AG09309 (cell line): ENCODE measurements at places on chromosomes 13 and 19.

DNA sequence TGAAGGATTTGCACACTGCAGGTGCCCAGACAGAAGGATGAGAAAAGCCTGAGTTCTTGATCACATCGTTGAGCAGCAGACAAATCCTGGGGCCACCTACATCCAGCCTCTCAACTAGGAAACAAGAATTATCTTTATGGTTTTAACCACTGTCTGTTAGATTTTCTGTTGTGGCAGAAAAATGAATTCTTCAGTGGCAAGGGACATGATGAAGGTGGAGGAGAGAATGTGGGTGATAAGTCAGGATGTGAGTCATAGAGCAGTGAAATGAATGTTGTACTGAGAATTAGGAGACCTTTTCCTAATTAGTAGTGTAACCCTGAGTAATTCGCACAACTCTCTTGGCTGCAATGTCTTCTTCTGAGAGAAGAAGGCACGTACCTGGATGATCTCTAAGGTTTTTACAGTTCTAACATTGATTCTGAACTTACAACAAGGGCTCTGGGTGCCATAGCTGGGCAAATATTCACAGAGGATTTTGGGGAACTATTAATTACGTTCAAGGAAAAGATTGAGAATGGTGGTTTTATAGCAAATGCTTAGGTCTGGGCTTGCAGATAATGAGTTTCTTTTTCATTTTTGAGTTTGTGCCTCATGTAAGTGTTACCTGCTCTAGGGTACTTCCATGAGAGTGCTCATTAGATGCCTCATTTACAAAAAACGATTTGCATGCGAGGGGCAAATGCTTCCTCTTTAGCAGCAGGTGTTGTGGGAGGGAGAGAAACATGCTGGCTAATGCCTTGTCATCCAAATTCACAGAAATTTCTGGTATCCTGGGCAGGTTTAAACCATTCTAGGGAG, 111.0 kb upstream of the KL start:
- no peak for DNase-seq

- DNase-seq, result no peak
Observed at GRCh38 chr13:113144255-113144629, 14.2 kb upstream of the PROZ start.

GRCh38 chr13:22455036-22455435, 725.7 kb upstream of the SGCG start:
- DNase-seq, result no peak

DNA sequence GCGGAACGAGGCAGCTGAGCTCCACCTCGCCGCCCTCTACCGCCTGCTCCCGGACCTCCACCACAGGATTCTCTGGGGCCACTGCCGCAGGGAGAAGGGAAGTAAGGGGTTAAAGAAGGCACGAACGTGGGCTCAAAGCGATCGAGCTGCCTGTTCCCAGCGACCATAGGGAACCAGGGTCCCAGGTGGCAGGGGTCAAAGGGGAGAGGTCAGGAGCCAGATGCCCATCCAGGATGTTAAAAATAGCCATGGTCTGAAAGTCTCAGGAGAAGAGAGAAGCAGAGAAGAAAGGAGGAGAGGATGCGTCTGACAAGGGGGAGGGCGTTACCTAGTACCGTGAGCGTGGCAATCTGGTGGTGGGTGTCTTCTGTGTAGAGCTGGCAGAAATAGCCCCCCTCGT, 7.4 kb upstream of the ZNF428 start:
- DNase-seq, result no peak

GRCh38 chr19:33797802-33798671, 1.4 kb downstream of the KCTD15 start:
- DNase-seq, result no peak

DNA sequence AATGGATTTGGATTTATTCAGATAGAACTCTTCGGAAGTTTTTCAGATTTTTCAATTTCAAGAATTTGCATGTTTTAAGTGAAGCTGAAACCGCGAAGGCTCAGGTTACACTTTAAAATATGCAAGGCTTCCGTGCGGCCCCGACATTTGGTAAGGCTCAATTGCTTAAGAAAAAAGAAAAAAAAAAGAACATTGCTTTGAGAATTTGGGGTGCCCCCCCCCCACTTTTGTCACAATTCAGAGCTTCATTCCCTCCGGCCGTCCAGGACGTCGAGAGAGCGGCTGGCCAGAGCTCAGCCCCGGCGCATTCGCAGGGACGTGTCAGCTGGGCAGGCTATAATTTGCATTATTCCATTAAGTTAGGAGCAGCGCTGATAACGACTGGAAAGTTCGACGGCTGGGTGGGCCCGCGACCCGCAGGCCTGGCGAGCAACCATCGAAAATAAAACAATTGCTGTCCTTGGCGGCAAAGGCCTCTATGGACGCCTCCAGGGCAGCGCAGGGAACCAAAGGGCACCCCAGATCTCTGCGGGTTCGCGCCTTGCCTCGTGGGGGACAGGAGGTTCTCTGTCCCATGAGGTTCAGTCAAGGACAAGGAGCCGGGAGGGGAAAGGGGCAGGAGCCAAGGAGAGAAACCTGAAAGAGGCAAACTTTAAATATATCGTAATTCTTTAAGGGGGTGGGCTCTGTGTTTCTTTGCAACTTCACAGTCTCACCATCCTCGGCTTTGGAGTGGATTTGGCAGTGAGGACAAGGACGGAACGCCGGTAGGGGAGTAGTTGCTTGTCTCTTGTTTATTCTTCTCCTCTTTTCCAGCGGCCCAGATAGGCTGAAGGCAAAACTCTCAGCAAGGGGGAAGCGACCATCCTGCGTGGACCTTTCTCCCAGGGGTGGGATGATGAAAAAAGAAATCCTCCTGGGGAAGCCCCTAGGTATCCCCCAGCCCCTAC, 7.0 kb downstream of the SOX21 start:
- DNase-seq, result no peak

DNA sequence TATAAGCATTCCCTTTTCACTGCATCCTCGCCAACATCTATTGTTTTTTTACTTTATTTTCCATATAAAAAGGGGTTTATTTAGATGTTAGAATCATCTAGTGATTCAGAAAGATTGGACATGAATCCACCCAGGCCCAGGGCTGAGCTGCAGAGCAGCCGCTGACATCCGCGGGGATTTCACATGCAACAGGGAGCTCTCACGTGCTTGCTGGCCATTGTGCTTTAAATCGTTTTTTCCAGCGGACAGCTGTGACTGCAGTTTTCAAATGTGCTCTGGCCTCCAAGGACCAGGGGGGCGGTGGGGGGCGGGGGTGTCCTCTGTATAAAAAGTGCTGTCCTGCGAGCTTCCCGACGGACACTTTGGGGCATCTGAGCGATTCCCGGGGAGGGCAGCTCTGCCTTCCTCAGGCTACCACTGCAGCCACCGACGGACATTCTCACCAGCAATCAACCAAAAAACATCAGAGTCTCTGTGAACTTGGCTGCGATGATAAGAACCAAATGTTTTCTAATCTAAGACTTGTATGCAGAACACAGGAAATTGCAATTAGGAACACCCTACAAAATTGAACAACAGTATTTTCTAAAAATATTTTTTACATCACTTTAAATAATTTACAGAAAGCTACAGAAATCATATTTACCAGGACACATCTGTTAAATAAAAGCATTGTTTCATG, 12.6 kb downstream of the RB1 start:
- no peak for DNase-seq

DNA sequence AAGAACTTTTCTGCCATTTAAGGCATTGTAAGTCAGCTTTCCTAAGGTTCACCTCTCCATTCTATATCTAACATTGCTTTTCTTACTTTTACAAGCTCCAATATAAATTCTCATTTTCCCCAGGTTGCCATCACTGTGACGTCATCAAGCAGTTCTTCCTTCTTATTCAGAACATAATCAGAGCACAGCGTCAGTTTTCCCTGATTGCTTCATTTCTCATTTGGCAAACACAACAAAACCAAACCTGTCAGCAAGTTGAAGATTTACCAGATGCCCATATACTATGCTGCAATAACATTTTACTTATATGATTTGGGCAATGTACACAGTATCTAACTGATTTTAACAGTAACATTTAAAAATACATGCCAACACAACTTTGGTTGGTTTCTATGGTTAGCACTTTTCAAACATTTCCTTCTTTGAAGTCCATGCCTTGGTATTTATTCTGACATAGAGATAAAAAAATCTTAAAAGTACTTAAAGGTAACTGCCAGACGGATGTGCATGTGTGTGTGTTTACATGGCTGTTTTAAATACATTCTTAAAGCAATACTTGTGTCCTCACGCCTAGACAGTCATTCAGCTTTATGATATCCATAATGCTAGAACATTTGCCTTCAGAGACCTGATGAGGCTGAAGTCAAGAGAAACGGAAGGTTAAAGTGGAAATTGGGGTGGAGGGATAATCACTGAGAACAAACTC, 264.0 kb downstream of the KLF12 start:
- DNase-seq, result no peak

- DNase-seq, result no peak
Observed at GRCh38 chr13:98556968-98557631, 19.8 kb downstream of the STK24 start.

GRCh38 chr13:28550091-28550490, 55.2 kb upstream of the FLT1 start:
- DNase-seq, result no peak

DNA sequence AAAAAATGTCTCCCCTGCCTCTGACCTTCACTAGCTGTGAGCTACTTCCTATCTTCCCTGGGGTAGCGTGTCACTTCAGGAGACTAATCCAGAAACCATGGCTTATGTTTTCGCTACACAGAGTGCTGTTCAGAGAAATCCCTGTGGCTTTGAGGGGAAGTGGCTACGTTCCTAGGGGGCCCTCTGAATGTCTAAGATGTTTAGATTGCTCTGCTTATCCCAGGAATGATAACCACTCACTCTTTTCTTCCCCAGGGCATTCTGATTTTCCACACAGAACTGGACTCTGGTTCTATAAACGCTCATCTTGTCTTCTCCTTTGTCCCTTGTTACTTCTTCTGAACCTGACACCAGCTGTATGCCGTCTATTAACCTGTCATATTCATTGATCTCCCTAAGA, 572.5 kb downstream of the OLFM4 start:
- no peak for DNase-seq

DNA sequence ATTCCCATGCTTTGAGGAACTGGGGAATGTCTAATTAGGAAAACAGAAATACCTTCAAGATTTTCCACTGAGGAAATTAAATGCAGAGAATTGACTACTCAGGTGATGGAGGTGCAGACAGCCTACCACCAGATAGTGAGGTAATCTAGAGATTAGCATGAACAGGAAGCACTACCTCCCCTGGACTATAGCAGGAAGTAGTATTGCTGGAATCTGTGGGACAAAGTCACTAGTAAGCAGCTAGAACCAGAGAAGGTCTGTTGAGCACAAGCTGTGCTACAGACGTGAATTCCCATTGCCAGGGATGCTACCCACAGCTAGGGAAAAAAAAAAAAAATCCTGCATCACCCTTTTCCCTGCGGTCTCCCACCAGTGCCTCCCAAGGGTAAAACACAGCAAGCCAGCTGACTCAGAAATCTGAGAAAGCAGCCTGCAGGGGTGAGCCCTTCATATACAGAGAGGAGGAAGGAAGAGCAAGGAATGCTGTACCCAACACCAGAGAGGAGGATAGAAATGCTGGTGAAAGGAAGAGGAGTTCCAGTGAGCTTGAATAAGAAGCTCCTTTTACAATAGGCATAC, 10.2 kb downstream of the ENOX1 start:
- no peak for DNase-seq

DNA sequence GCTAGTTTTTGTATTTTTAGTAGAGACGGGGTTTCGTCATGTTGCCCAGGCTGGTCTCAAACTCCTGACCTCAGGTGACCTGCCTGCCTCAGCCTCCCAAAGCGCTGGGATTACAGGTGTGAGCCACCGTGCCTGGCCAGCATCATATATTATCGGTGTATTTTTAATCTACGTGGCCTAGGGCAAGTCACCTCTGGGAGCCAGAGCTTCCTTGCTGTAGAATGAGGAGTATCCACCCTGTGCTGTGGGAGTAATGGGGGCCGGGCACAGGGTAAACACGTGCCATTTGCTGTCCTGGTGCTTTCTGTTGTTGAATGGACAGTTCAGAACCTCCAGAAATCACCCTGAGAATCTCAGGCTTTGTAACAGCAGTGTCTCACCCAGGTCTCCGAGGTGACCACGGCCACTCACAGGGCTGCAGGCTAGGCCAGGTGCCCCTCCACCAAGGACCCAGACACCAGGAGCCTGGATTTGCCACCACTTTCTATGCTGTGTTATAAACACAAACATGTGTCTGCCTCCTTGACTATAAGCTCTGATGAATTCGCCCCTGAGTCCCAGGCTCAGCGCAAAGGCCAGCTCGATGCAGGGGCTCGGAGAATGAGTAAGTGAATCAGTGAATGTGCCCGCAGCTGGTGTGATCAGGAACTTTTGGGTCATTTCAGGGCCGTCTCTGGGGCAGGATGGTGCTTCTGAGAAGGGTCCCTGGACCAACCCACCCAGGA, 22.7 kb downstream of the POP4 start:
- no peak for DNase-seq

DNA sequence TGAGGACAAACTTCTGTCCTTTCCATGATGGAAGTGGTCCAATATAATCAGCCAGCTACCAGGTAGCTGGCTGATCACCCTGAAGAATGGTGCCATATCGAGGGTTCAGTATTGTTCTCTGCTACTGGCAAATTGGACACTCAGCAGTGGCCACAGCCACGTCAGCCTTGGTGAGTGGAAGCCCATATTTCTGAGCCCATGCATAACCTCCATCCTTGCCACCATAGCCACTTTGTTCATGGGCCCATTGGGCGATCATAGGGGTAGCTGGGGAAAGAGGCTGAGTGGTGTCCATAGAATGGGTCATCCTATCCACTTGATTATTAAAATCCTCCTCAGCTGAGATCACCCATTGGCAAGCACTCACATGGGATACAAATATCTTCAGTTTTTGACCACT, 565.8 kb downstream of the IRS2 start:
- no peak for DNase-seq

DNA sequence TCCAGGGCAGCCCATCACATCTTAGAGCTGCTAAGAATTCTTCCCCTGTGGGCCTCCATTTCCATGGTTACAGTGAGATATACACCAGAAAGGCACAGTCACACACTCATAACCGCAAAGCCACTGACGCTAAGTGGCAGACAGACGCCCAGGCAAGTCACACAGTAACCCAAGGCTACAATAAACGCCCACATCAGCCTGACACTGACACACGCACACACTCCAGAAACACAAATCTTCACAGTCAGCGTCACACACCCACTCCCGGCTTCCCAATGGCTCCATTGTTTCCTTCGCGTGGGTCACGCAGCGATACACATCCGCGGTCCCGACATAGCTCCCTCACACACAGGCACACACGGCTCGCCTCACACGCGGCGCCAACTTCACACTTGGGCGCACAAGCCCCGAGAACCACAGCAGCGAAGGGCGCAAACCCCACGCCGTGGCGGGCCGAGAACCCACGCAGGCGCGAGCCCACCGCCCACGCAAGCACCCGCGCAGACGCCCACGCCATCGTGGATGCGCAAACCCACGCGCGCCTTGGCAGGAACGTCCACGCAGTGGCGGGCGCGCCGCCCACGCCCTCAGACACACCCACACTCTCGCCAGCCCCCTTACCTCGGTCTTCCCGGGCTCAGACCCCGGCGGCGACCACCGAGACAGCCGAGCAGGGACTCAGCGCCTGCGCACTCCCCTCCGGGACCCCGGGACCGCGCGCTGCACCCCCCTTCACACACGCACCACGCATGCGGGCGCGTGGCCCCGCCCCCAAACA, at the start of gene ZNF667:
Gene ZNF667 (minus strand): TSS at position 695 of the 778 bp plus-strand sequence. CDS start 14,975 bp downstream, outside the sequence.
- DNase-seq, result no peak

- DNase-seq, result no peak
Observed at GRCh38 chr13:32267836-32268439, 47.2 kb downstream of the ZAR1L start.

GRCh38 chr19:30305346-30306060, 66.7 kb upstream of the ZNF536 start:
- DNase-seq, result no peak
